Thymus (tissue), 14 donors: ENCODE measurements at places on chromosomes 3 and 15. TPM values are rescaled to one million over a fixed set of nuclear protein-coding genes. Genes with fewer than 3 reads are reported as not detected.

Gene PPM1L
- 4.7 TPM for total RNA-seq

DNA sequence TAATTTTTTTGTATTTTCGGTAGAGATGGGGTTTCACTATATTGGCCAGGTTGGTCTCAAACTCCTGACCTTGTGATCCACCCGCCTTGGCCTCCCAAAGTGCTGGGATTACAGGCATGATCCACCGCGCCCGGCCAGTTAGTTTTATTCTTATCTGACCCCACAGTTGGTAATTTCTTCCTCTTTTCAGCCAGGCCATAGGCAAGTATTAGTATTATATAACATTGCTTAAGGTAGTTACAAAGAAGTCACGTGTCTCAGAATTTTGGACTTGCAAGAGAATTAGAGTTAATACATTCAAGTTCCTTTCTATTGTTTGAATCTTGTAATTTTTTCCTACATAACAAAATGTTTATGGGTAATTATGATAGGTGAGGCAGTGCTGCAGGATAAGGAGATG lies 334.8 kb downstream of the LPP start:
- no peaks in the 10 kb centered on the region for H3K4me1 ChIP-seq
- no peak overlapping the region for H3K27ac ChIP-seq
- H3K27me3 ChIP-seq: no peaks in the 10 kb centered on the region
- no peak for DNase-seq

GRCh38 chr15:92839696-92840095 lies 60.4 kb upstream of the CHD2 start:
- no peaks in the 10 kb centered on the region for H3K36me3 ChIP-seq
- DNase-seq: no peak
- H3K4me3 ChIP-seq: no peak overlapping the region
- H3K27ac ChIP-seq: peak overlapping the region; percentile 80
- H3K27me3 ChIP-seq: no peaks in the 10 kb centered on the region
- peaks cover 33% of the 10 kb centered on the region for H3K4me1 ChIP-seq

DNA sequence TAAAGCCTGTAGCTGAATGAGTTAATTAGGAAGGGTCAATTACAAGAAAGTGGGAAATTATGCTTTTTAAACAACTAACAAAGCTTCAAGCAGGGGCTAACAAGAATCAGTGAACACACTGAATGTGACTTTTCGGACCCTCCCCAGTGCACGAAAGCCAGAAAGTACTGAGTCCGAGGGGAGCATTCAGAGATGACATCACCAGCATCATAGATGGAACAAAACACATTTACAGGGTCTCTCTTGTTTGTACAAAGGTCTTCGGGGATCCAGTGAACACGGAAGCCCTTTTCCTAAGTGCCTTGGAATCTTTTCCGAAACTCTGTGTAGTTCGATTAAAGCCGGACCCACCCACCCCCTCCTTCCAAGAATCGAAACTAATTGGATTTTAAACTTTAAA lies 829 bp downstream of the DCP1A start:
- peak overlapping the region; percentile 100 for H3K4me3 ChIP-seq
- H3K4me1 ChIP-seq: peaks cover 5% of the 10 kb centered on the region
- no peaks in the 10 kb centered on the region for H3K27me3 ChIP-seq

DNA sequence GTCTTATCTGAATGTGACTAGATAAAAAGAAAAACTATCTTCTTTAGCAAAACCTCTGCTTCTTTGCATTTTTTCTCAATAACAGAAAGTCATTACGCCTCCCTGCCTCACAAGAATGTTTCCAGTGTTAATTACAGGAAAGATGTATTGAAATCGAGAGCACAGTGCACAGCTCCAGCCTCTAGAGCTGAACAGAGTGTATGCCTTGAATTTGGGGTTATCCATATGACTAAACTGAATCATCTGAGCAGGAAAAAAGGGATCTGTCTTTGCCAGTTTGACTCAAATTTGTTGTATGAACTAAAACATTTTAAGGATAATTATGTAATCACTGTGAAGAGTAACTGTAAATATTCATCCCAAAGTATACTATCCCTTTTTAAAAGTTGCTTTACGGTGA lies 149.1 kb upstream of the CGNL1 start:
- H3K27ac ChIP-seq: no peak overlapping the region
- no peak for DNase-seq
- H3K4me1 ChIP-seq: no peaks in the 10 kb centered on the region
- H3K4me3 ChIP-seq: no peak overlapping the region

GRCh38 chr15:48631176-48631770 lies 14.2 kb downstream of the FBN1 start:
- no peaks in the 10 kb centered on the region for H3K27me3 ChIP-seq
- H3K4me3 ChIP-seq: no peak overlapping the region
- H3K27ac ChIP-seq: no peak overlapping the region
- DNase-seq: no peak
- H3K36me3 ChIP-seq: no peaks in the 10 kb centered on the region

DNA sequence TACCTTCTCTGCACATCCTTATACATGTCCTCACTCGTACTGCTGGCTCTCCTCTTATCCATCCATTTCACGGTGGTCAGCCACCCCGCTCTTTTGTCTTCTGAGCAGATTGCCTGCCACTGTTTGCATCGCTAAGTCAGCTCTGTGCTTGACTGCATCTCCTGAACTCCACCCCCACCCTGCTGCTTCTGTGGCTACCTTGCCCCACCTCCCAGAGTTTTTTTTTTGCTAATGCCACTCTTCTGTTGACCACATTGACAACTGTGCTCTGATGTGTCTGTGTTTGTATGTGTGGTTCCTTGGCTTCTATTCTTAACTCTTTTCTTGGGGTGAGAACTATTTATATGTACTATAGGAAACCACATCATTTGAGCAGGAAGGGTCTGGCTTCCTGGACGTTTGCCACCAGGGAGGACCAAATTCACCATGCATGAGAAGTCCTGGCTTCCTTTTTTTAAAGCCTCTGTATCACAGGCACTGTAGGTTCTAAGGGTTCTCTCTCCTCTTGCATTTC lies 12.8 kb upstream of the MTMR10 start:
- H3K36me3 ChIP-seq: no peaks in the 10 kb centered on the region
- H3K27ac ChIP-seq: no peak overlapping the region
- H3K4me1 ChIP-seq: no peaks in the 10 kb centered on the region
- no peaks in the 10 kb centered on the region for H3K27me3 ChIP-seq
- DNase-seq: no peak
- H3K4me3 ChIP-seq: no peak overlapping the region

GRCh38 chr15:101407439-101407838 lies 82.1 kb downstream of the PCSK6 start:
- no peaks in the 10 kb centered on the region for H3K27me3 ChIP-seq
- no peaks in the 10 kb centered on the region for H3K36me3 ChIP-seq
- H3K4me3 ChIP-seq: no peak overlapping the region
- H3K4me1 ChIP-seq: no peaks in the 10 kb centered on the region
- no peak for DNase-seq

- H3K4me3 ChIP-seq: no peak overlapping the region
- no peaks in the 10 kb centered on the region for H3K27me3 ChIP-seq
- no peak for DNase-seq
- H3K27ac ChIP-seq: no peak overlapping the region
- H3K36me3 ChIP-seq: no peaks in the 10 kb centered on the region
Observed at GRCh38 chr3:71387586-71387985, 195.9 kb downstream of the FOXP1 start.
